ENCODE measurements at places on chromosomes 1 and 21. TPM values are rescaled to one million over a fixed set of nuclear protein-coding genes. Genes with fewer than 3 reads are reported as not detected.

The C1orf226 gene
- 9.1 TPM for total RNA-seq

The OR2T35 gene
- not detected for total RNA-seq

The GNG12 gene
- 166 TPM for total RNA-seq

The PADI3 gene
- not detected for total RNA-seq

The FBLIM1 gene
- 224 TPM for total RNA-seq

The MRPS15 gene
- total RNA-seq, result 48.3 TPM

The NBPF10 gene
- total RNA-seq, result 3.4 TPM

The LZIC gene
- total RNA-seq, result 31.5 TPM

The SYTL1 gene
- 1.9 TPM for total RNA-seq

The LRRC38 gene
- total RNA-seq, result not detected

The SNRPE gene
- total RNA-seq, result 79.5 TPM

The C1orf21 gene
- total RNA-seq, result 64.5 TPM

The AZIN2 gene
- 4.0 TPM for total RNA-seq

The LEMD1 gene
- total RNA-seq, result not detected

The NUP210L gene
- 0.05 TPM for total RNA-seq

The WDR64 gene
- not detected for total RNA-seq

The KRTAP12-2 gene
- 0.48 TPM for total RNA-seq

The PTAFR gene
- 9.3 TPM for total RNA-seq

The CDK18 gene
- 5.9 TPM for total RNA-seq

The PLA2G4A gene
- total RNA-seq, result 18.4 TPM

The CFHR2 gene
- not detected for total RNA-seq

The PALMD gene
- total RNA-seq, result 31.0 TPM

The ILDR2 gene
- total RNA-seq, result 0.14 TPM

The CENPF gene
- 0.52 TPM for total RNA-seq

The CSF3R gene
- total RNA-seq, result 33.4 TPM

The FCRL5 gene
- 0.19 TPM for total RNA-seq

The NPPB gene
- total RNA-seq, result not detected

The TENT5C gene
- 12.4 TPM for total RNA-seq

Data from posterior vena cava (tissue), 2 donors.